ENCODE measurements at places on chromosomes 2 and 18. TPM values are rescaled to one million over a fixed set of nuclear protein-coding genes. Genes with fewer than 3 reads are reported as not detected.

The HOXD9 gene
- total RNA-seq: not detected

The FKBP7 gene
- total RNA-seq: 49.9 TPM

DNA sequence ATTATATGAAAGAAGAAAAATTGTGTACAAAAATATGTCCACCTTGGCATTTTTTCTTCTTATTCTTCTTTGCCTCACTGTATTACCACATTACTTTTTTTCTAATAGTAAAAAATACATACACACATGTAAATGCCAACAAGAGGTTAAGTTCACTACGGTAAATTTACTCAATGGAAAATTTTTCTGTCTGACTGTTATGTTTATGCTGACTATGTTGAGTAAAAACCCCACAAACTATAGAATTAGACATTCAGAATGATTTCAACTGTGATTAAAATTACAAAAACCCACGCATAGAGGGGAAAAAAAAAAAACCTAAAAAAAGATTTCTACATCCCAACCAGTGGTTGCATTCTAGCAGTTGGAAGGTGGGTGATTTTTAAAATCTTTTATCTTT, 5.4 kb downstream of the GPR55 start:
- no peaks in the 10 kb centered on the region for H3K36me3 ChIP-seq
- no peak for DNase-seq
- no peaks in the 10 kb centered on the region for H3K4me1 ChIP-seq
- H3K4me3 ChIP-seq: no peak overlapping the region

- H3K27ac ChIP-seq: no peak overlapping the region
- H3K27me3 ChIP-seq: no peaks in the 10 kb centered on the region
- peaks cover 56% of the 10 kb centered on the region for H3K36me3 ChIP-seq
- peak; percentile 40 for DNase-seq
- no peak overlapping the region for H3K4me3 ChIP-seq
- no peaks in the 10 kb centered on the region for H3K4me1 ChIP-seq
Observed at GRCh38 chr2:240524963-240525718, 32.6 kb downstream of the ANKMY1 start.

- no peaks in the 10 kb centered on the region for H3K36me3 ChIP-seq
- DNase-seq: no peak
- H3K4me1 ChIP-seq: peaks cover 12% of the 10 kb centered on the region
- H3K27ac ChIP-seq: no peak overlapping the region
Observed at GRCh38 chr2:105143467-105144151, 97.9 kb upstream of the GPR45 start.

The POTEI gene
- not detected for total RNA-seq

DNA sequence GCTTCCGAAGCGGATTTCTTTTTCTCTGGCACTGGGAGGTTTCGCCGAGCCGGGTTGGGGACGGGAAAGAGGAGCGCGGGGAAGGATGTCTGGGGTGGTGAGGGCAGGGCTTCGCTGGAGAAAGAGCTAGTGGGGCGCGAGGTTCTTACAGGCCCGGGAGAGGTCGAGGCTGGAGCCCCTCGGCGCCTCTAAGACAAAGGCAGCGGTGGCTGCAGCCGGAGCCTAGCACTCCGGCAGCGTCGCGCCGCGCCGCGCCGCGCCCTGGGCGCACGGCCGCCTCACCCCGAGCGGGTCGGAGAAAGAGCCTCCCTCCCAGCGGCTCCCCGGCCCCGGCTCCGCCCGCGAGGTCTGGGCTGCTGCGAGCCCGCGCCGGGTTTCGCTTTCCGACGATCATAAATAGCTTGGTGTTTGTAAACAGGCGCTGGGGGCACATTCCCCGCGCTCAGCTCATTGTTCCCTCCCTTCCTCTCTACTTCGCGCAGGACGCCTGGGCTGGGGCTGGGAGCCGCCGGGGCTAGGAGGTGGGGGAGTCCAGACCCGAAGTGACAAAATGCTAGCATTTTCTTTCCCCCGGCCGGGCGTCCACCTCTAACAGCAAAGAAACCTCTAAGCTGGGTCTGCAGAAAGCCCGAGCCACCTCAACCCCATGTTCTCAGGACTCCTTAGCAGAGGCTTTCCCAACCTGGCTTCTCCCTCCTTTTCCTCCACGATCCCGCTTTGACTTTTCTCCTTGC, 813 bp upstream of the MEIS1 start:
- peaks cover 27% of the 10 kb centered on the region for H3K4me1 ChIP-seq
- DNase-seq: no peak
- no peaks in the 10 kb centered on the region for H3K36me3 ChIP-seq
- H3K27me3 ChIP-seq: peaks cover 88% of the 10 kb centered on the region

The HIBCH gene
- 28.4 TPM for total RNA-seq

GRCh38 chr2:182144776-182145165, 159.1 kb downstream of the PPP1R1C start:
- H3K4me1 ChIP-seq: peaks cover 14% of the 10 kb centered on the region
- H3K27ac ChIP-seq: no peak overlapping the region
- H3K4me3 ChIP-seq: no peak overlapping the region

- H3K27me3 ChIP-seq: no peaks in the 10 kb centered on the region
- no peak for DNase-seq
- no peak overlapping the region for H3K4me3 ChIP-seq
- H3K27ac ChIP-seq: no peak overlapping the region
- no peaks in the 10 kb centered on the region for H3K4me1 ChIP-seq
Observed at GRCh38 chr2:209091056-209091455, 332.8 kb upstream of the MAP2 start.

The PRADC1 gene
- total RNA-seq: 15.1 TPM

GRCh38 chr2:237407700-237408099, 6.3 kb downstream of the COL6A3 start:
- H3K36me3 ChIP-seq: peaks cover 3% of the 10 kb centered on the region
- H3K27me3 ChIP-seq: no peaks in the 10 kb centered on the region
- H3K4me1 ChIP-seq: peaks cover 61% of the 10 kb centered on the region
- H3K27ac ChIP-seq: peak overlapping the region; percentile 78

- no peaks in the 10 kb centered on the region for H3K27me3 ChIP-seq
- no peak overlapping the region for H3K4me3 ChIP-seq
- no peak for DNase-seq
- H3K4me1 ChIP-seq: no peaks in the 10 kb centered on the region
Observed at GRCh38 chr2:124250433-124250832, 225.3 kb downstream of the CNTNAP5 start.

The SRD5A2 gene
- total RNA-seq: not detected

DNA sequence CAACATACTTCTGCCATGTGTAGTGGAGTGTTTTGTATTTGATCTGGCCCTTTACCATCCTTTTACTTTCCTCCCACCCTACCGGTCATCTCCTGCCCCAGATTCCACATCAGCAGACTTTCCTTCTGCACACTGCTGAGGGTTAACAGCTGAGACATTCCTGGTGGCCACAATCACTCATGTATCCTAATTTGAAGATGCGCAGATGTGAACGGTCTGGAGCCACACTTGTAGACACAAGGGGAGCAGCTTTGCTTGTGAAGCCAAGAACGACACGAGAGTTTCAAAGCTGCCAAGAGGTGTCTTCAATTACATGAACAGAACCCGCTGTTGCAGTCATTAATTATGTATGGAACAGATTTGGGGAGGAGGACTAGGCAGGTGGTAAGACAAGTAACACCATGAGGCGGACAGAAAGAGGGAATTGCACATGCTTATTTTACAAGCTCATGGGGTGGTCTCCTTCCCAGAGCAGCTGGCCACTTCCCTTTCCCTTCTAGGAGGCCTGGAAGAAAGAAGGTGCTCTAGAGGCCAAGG, 260.7 kb upstream of the KLHL29 start:
- no peaks in the 10 kb centered on the region for H3K4me1 ChIP-seq
- DNase-seq: no peak
- no peaks in the 10 kb centered on the region for H3K36me3 ChIP-seq
- H3K27ac ChIP-seq: no peak overlapping the region
- H3K27me3 ChIP-seq: no peaks in the 10 kb centered on the region

The MTCL1 gene
- 56.9 TPM for total RNA-seq

GRCh38 chr2:139122711-139123158, 342.5 kb upstream of the NXPH2 start:
- H3K27ac ChIP-seq: no peak overlapping the region
- no peaks in the 10 kb centered on the region for H3K36me3 ChIP-seq
- DNase-seq: no peak
- no peak overlapping the region for H3K4me3 ChIP-seq

DNA sequence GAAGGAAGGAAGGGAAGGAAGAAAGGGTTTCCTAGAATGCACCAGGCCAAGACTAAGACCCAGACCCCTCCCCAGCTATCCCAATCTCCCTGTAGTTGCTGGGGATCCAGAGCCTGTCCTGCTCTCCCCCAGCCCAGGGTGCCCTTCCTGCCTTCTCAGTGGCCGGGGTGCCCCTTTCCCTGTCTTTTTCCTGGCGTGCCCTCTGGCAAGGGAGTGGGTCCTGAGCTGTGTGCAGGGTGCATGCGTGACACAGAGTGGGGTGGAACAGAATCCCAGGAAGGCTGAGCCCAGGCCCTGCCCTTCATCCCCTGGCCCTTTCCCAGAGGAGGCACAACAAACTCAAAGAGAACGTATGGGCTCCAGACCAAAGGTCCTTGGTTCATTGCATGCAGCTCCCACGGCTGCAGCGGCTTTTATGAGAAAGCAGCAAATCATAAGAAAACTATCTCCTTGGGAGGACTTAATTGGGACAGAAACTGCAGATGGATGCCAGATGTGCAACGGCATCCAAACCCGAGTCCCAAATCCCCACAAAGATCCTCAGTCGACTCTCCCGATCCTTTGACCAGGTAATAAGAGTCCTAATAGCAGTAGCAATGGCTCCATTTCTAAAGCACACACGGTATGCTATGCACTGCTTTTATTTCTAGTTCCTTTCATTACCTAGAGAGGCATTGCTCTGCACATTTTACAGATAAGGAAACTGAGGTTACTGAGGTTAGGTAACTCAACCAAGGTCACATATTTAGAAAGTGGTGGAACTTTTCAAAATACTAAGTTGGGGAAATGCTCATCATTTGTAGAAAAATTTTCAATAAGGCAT, 12.7 kb upstream of the ARID5A start:
- H3K27ac ChIP-seq: no peak overlapping the region
- peaks cover 25% of the 10 kb centered on the region for H3K4me1 ChIP-seq
- H3K4me3 ChIP-seq: no peak overlapping the region
- no peaks in the 10 kb centered on the region for H3K36me3 ChIP-seq

DNA sequence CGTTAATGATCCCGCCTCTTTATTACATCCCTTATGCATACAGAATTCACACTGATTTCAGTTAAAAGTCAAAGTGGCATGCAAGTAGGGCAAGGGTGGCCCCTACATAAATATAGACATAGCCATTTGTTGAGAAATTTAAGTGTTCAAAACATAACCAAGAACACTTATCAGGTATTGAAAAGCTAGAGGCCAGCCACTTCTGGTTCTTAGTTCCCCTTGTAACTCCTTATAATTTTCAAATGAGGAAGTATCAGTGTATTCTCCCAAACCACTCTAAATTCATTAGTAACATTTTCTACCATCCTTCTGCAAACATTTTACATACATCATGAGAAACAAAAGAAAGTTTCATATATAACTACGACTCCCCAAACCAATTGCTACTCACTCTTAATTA, 5.8 kb upstream of the ARL5A start:
- no peaks in the 10 kb centered on the region for H3K4me1 ChIP-seq
- no peaks in the 10 kb centered on the region for H3K36me3 ChIP-seq
- DNase-seq: no peak

The TEX44 gene
- not detected for total RNA-seq

The WIPF1 gene
- 57.7 TPM for total RNA-seq

- DNase-seq: no peak
- H3K27ac ChIP-seq: no peak overlapping the region
- no peaks in the 10 kb centered on the region for H3K36me3 ChIP-seq
- no peaks in the 10 kb centered on the region for H3K4me1 ChIP-seq
Observed at GRCh38 chr2:113021312-113021711, 16.1 kb downstream of the IL36A start.

DNA sequence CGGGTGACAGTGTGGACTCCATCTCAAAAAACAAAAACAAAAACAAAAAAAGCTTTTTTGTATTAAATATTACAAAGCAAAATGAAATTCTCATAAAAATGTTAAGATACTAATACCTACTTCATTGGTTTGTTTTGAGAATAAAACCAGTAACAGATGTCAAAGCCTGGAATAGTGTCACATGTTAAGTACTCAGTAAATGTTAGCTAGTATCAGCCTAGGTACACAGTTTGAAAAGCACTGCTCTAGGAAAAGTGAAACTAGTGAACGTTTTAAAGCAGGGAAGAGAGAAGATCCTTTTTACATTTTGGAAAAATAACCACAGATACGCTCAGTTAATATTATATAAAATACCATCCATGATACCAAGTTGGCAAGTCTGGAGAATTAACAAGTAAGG, 37.1 kb upstream of the ADAM17 start:
- H3K27me3 ChIP-seq: no peaks in the 10 kb centered on the region
- H3K4me1 ChIP-seq: peaks cover 37% of the 10 kb centered on the region

- H3K36me3 ChIP-seq: no peaks in the 10 kb centered on the region
- H3K27me3 ChIP-seq: peaks cover 2% of the 10 kb centered on the region
- H3K4me3 ChIP-seq: peak overlapping the region; percentile 87
- H3K27ac ChIP-seq: peak overlapping the region; percentile 86
- no peak for DNase-seq
- H3K4me1 ChIP-seq: peaks cover 34% of the 10 kb centered on the region
Observed at GRCh38 chr2:174683392-174683759, 80.9 kb downstream of the CHRNA1 start.

GRCh38 chr2:45759310-45759851, 107.9 kb downstream of the PRKCE start:
- no peaks in the 10 kb centered on the region for H3K36me3 ChIP-seq
- no peaks in the 10 kb centered on the region for H3K27me3 ChIP-seq
- H3K27ac ChIP-seq: no peak overlapping the region
- no peak overlapping the region for H3K4me3 ChIP-seq
- H3K4me1 ChIP-seq: peaks cover 4% of the 10 kb centered on the region

GRCh38 chr2:16561676-16562075, 104.0 kb downstream of the CYRIA start:
- no peak overlapping the region for H3K4me3 ChIP-seq
- no peaks in the 10 kb centered on the region for H3K4me1 ChIP-seq
- no peaks in the 10 kb centered on the region for H3K36me3 ChIP-seq
- no peak overlapping the region for H3K27ac ChIP-seq
- no peaks in the 10 kb centered on the region for H3K27me3 ChIP-seq

DNA sequence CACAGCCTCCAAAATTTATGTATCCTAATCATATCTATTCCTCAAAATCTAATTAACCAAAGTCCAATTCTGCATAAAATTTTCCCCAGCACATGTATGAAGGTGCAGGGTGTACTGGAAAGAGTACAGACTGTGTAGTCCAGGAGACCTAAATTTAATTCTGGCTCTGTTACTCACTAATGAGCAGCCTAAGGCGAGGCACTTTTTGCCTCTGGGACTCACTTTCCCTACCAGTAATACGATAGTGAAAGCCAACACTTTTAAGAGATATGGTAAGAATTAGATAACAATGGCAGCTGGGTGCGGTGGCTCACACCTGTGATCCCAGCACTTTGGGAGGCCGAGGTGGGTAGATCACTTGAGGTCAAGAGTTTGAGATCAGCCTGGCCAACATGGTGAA, 177.7 kb downstream of the PIEZO2 start:
- H3K27ac ChIP-seq: no peak overlapping the region
- H3K27me3 ChIP-seq: no peaks in the 10 kb centered on the region
- peaks cover 17% of the 10 kb centered on the region for H3K4me1 ChIP-seq
- H3K36me3 ChIP-seq: peaks cover 27% of the 10 kb centered on the region

The ALPP gene
- not detected for total RNA-seq

DNA sequence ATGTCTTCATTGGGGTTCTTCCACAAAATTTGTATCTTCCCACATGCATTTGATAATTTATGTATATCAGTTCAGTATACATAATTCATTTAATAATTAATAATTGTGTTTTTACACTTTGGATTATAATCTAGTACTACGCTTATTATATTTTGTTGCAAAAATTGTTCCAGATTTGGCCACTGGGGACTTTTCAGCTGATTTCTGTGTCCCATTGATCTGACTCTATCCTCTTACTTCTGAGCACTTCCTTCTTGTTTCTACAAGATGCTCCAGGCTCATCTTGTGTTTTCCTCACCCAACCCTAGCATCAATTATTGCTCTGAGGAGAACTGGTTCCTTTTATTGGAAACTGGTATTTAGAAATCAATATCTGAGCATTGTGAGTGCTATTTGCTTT, 215.3 kb upstream of the CDH19 start:
- no peak for DNase-seq
- no peaks in the 10 kb centered on the region for H3K4me1 ChIP-seq
- no peak overlapping the region for H3K4me3 ChIP-seq
- H3K36me3 ChIP-seq: no peaks in the 10 kb centered on the region
- no peak overlapping the region for H3K27ac ChIP-seq
